ENCODE measurements at places on chromosomes 12 and 14. TPM values are rescaled to one million over a fixed set of nuclear protein-coding genes. Genes with fewer than 3 reads are reported as not detected.

The PLEKHD1 gene
- total RNA-seq, result not detected

The ASPG gene
- total RNA-seq, result 0.33 TPM

DNA sequence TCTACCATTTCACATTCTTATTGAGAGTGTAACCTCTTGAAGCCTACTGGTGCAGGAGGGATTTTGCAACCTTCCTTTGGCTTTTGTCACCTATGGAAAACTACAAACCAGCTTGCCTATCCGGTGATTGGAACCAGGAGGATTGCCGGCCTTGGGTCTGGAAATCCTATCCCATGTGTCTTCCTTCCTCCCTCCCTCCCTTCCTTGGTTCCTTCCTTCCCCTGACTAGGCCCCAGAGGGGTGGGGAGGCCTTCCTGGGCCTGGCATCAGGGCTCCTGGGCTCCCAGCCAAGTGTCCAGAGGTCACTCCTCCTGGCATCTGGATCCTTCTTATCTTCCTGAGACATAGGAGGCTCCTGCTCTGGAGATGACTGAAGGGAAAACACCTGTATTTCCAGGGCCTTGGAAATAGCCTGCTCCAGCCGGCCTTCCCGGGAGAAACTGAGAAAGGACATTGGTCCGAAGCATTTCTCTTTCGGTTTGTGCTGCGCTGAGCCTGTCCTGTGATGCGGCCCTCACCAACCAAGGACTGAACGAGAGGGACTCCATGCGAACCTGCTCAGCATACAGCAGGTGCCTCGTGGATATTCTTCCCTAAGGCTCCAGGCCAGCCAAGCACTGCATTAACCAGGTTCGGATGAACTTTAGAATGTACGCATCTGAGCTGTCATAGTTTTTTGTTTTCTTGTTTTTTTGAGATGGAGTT, 43.4 kb downstream of the PSMA6 start:
- no peak for DNase-seq

- no peak for DNase-seq
These were observed 75.0 kb downstream of the DIP2B start for GRCh38 chr12:50579757-50580267.

The MYF5 gene
- not detected for total RNA-seq

The PDZRN4 gene
- 75.2 TPM for total RNA-seq

DNA sequence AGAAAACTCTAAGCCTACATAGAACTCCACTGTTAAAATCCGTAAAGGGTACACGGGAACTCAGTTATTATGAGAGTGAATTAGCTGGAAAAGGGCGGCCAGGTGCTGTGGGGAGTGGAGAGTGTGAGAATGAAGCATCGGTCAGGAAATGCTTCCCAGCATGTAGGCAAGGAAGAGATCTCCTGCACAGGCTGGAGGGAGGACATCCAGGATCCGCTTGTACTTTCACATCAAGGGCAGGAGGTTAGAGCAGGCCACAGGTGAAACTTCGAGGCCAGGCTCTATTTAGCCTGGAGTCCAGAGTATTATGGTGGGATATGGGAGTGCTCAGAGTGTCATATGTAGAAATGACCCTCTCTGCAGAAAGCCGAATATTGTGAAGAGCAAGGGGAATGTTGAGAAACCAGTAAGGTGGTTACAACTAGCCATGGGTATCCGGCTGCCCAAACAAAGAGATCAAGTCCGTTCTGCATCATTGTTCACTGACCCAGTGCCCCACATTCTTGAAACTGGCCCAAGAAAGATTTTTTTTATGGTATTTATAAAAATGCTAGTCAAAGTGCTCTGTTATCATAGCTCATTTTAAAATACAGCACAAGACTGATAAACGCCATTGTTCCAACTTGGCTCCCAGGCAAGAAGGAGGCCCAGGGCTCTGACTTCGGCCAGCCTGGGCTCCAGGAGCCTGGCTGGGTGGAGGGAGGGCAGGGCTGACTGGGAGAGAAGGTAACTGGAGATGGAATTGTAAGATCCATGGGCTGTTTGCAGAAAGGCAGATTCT, 79.4 kb upstream of the HIF1A start:
- no peak for DNase-seq

DNA sequence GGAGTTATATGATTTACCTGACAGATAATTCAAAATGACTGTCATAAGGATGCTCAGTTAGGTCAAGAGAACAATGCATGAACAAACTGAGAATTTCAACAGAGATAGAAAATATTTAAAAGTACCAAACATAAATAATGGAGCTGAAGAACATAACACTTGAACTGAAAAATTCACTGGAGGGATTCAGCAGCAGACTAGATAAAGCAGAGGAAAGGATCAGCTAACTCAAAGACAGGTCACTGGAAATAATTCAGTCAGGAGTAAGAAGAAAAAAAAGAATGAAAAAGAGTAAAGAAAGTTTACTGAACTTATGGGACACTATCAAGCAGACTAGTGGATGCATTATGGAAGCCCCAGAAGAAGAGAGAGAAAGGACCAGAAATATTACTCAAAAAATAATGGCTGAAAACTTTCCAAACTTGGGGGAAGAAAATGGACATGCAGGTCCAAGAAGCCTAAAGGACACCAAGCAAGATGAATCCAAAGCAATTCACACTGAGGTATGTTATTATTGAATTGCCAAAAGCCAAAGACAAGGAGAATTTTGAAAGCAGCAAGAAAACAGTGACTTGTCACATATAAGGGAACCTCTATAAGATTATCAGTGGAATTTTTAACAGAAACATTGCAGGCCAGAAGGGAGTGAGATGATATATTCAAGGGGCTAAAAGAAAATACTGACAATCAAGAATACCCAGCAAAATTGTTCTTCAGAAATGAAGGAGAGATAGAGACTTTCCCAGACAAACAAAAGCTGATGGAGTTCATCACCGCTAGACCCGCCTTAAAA, 78.7 kb downstream of the GCH1 start:
- no peak for DNase-seq

The LYZ gene
- 14.9 TPM for total RNA-seq

- no peak for DNase-seq
These were observed 98.8 kb downstream of the DAD1 start for GRCh38 chr14:22489957-22490950.

The HELB gene
- total RNA-seq, result 1.3 TPM

DNA sequence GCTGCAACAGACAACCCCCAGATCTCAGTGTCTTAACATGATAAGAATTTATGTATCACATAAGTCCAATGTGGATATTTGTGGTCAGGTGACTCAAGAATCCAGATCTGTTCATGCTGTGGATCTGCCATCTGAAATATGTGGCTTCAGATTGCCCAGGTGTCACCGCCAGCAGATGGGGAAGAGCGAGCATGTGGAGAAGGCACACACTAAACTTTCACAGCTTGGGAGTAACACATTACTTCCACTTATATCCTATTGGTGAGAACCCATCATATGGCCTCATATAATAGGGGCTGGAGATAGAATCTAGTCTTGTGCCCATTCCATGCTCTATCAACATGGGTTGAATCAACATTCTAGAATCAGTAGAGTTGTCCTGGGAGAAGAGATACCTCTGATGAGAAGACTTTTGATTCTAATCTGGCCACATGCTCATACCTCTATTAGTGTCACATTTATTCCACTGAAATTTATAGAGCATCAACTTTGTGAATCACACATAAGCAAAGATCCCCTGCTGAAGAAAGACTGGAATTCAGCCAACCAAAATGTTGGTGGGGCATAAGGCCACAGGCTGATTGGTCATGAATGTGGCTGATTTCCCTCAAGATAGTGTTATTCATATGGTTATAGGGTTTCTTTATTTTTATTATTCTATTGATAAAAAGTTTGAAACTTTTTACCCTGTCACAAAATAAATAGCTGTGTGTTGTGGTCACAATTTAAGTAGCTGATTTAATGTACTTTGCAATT, 6.0 kb upstream of the CALCOCO1 start:
- no peak for DNase-seq
